ENCODE measurements at places on chromosomes 5 and 9. TPM values are rescaled to one million over a fixed set of nuclear protein-coding genes. Genes with fewer than 3 reads are reported as not detected.
A peak's percentile ranks its signal among the peaks of the same experiment; 100 is the strongest.

GRCh38 chr5:61397238-61397637, 65.2 kb downstream of the ZSWIM6 start:
- DNase-seq = no peak

GRCh38 chr9:135869909-135870308, 37.4 kb downstream of the CAMSAP1 start:
- no peak for DNase-seq

RNF183 gene
- total RNA-seq = not detected

DNA sequence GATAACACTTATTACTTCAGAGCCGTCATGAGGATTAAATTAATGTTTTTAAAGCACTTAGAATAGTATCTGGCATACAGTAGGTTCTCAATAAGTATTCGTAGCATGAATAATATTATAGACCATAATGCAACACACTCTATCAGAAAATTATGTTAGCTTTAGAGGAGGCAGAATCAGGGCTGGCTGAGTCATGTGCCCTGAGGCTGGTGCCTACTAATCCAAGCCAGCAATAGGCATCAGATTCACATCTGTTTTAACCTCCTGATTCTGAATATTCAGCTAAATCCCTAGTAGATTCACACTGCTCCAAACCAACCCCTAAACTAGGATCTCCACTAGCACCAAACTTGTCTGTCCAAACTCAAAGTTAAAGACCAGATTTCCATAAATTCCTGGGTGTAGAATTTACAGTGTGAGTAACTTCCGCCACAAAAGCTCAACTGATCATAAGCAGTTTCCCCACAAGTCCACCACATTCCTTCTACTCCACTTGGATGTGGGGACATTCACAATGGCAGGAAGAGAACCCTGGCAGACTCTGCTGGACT, 170.0 kb upstream of the DAPK1 start:
- no peak for DNase-seq

- no peak for DNase-seq
These were observed 209.4 kb downstream of the PIK3R1 start for GRCh38 chr5:68424799-68425537.

GRCh38 chr9:128073253-128073886, 5.3 kb downstream of the SLC25A25 start:
- DNase-seq = no peak

GRCh38 chr5:148005788-148006520, 57.8 kb upstream of the SPINK5 start:
- no peak for DNase-seq

DNA sequence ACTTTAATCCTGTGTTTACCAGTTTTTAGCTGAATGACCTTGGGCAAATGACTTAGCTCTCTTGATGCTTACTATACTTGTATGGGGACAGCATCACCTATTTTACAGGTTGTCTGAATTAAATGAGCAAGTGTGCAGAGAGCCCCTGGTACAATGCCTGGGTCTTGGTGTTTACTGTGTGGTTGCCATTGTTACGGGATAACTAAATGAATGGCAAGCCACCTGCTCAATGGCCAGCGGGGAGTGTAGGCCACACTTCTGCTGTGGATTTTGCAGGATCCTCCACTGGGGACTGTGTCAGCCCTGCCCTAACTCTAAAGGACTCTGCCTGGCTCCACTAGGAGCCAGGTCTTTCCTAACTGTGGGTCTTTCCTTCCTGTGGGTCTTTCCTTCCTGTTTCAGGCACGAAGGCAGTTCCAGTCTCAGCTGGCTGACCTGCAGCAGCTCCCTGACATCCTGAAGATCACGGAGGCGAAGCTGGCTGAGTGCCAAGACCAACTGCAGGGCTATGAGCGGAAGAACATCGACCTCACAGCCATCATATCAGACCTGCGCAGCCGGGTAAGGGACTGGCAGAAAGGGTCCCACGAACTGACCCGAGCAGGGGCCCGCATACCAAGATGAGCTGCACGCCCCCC, 10.3 kb upstream of the GLE1 start:
- DNase-seq = no peak

DNA sequence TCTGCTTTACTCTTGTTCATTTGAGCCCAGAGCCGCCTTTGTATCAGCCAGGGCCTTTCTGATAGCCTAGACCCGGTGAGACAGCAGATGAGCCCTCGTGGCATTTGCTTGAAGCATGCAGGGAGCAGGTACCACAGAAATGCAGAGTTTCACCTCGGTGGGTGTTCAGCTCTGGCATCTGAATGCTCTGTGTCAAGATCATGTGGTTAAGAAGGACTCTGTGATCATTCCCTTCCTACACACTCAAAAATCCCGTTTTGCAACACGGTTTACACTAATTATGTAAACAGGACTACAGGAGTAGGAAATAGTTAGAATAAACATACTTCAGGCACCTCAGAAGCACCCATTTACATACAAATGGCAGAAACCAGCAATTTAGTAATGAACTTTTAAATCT, 67.2 kb downstream of the MVB12B start:
- DNase-seq = no peak

LEAP2 gene
- total RNA-seq = 1.8 TPM

DNA sequence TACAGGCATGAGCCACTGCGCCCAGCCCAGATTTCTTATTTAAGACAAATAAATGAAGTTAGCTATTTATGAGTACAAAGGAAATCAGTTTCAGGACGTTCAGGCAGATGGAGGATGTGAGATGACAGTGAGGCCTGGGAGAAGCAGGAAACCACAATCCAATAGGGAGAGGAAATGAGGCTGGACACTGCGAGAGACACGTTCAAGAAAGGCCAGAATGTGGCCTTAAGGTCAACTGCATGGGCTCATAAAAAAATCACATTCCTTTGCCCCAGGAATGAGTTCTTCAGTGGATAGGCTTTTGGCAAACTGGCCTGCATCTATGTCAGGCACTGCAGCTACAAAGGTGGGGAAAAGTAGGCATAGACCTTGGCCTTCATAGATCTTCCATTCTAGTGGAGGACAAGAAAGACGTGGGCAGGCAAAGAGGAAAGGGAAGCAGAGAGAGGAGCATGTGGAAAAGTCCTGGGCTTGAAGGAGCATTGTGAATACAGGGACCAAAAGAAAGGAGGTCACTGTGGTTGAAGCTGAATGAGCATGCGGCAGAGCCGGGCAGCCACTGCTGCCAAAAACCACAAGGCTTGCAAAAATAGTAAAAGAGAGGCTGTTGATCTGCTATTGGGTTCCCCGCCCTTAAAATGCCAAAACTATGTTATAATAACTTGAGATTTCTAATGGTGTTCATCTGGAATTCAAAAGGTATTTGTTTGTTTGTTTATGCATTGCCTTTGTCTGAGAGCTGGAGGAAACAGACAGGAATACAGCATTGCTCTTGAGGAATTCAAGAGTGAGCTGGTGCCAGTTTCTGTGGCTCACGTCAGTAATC, 133.0 kb downstream of the GNA14 start:
- no peak for DNase-seq

GRCh38 chr9:116320290-116320689, 166.7 kb downstream of the PAPPA start:
- DNase-seq = no peak

PCDHGA9 gene
- total RNA-seq = 0.92 TPM

PAPPA gene
- 43.0 TPM for total RNA-seq

DNA sequence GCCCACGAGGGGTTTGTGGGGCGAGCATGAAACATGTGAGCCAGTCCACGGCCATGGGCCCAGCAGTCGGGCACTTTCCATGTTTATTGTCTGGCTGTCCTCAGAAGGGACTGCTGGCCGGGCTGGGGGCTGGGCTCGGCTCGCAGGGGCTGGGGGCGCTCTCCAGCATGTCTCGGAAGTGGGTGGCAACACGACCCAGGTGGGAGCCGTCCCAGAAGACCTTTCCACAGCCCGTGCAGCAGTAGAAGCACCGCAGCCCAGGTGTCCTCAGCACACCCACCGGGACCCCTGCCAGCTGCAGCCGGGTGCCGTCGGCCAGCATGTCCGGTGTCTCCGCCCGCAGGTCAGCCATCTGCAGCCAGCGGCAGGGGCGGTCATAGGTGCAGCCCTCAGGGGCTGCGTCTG, 4.8 kb upstream of the NRARP start:
- no peak for DNase-seq

GRCh38 chr5:134020188-134020587, 15.4 kb upstream of the VDAC1 start:
- no peak for DNase-seq

- no peak for DNase-seq
These were observed 11.4 kb downstream of the BHMT start for GRCh38 chr5:79122973-79123372.

PCDHA4 gene
- total RNA-seq = not detected

- no peak for DNase-seq
These were observed 22.4 kb downstream of the RNF130 start for GRCh38 chr5:180049185-180049548.

FRMPD1 gene
- not detected for total RNA-seq

- DNase-seq = peak; percentile 64
These were observed 29.0 kb downstream of the HK3 start for GRCh38 chr5:176870110-176870591.

DNA sequence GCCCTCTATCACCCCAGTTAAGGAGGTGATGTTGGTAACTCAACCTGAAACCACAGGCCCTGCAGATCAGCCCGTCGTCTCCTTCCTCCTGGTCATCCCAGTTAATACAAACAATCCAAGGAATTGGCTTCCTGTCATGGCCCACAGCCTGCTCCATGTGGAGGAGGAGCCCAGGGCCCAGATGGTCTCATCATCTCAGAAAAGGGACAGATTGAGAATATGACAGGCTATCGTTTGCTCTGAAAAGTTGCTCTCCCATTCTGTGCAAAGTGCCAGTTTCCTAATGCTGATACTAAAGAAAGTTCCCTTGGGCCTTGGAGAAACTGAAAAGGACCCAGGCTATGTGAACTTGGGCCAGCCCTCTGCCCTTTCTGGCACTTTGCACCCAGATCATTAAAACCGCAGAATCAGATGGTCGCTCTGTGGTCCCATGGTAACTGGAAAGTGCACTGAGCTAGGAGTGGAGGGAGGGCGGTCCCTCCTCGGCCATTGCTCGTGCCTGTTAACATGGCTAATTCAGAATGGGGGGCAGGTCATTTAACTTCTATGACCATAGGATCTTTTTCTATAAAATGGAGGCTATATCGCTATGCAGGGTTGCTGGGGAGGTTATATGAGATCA, 675 bp upstream of the SPAAR start:
- no peak for DNase-seq

DNA sequence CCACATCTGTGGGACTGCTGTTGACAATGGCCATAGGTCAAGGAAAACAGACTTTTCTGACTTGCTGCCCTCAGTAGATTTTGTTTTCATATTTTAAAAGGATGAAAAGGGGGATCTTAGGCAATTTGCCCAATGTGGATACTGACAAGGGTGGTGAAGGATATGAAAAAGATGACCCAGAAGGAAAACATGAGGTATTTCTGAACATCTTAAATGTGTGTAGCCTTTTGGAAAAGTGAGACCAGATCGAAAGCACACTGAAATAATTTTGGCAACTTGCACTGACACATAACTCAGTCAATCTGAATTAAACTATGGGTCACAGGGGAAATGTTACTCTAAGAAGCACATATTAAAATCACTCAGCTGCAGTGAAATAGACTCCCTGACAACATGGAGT, 1793.0 kb upstream of the ACO1 start:
- DNase-seq = no peak

GRCh38 chr5:6869677-6870076, 156.4 kb downstream of the TENT4A start:
- DNase-seq = no peak

DNA sequence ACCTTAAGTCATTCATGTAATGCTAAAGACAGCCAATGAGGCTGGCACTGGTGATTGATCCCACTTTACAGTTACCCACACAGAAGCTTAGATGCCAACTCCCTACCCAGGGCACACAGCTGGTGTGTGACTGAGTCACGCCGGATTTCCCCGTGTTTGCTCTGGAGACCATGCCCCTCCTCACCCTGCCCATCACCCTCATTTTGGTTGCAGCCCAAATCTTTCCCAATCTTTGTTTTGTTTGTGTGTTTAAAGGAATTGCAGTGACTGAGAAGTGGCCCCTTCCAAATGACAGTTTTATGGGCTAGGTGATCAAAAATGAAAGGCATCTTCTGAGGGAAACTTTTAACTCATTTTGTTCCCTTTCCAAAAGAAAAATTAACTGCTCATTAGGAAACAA, 10.9 kb downstream of the FBXL7 start:
- no peak for DNase-seq

- no peak for DNase-seq
These were observed 976.1 kb upstream of the NUDT12 start for GRCh38 chr5:104538734-104539133.

DNA sequence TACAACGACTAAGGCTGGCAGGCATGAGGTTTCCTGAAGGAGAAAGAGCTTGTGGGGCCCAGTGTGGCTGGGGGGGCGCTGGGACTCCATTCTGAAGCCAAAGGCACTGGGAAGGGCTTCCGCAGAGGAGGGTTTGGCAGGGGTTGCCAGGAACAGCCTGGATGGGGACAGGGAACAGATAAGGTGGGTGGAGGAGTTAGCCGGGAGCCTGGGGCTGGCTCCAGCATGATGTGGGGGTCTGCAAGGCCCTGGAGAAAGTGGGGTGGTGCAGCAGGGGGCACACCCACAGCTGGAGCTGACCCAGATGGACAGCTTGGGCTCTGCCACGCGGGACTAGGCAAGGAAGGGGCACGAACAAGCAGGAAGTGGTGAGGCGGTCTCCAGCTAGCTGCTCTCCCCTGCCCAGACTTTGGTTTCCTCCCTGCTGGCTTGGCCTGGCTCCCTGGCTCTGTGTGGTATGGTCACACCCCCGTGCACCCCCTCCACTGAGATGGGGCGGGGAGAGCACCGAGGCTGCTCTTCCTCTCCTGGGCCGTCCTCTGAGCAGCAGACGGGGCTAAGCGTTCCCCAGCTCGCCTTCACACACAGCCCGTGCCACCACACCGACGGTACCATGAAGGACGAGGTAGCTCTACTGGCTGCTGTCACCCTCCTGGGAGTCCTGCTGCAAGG, at the start of gene LTC4S:
Gene LTC4S (plus strand): TSS at position 519 of the 672 bp plus-strand sequence. CDS start 95 bp downstream, at position 614.
- DNase-seq = no peak

GRCh38 chr9:95125652-95126051, 191.9 kb downstream of the FANCC start:
- DNase-seq = no peak

GRCh38 chr9:4738866-4739586, 2.0 kb downstream of the AK3 start:
- no peak for DNase-seq

DNA sequence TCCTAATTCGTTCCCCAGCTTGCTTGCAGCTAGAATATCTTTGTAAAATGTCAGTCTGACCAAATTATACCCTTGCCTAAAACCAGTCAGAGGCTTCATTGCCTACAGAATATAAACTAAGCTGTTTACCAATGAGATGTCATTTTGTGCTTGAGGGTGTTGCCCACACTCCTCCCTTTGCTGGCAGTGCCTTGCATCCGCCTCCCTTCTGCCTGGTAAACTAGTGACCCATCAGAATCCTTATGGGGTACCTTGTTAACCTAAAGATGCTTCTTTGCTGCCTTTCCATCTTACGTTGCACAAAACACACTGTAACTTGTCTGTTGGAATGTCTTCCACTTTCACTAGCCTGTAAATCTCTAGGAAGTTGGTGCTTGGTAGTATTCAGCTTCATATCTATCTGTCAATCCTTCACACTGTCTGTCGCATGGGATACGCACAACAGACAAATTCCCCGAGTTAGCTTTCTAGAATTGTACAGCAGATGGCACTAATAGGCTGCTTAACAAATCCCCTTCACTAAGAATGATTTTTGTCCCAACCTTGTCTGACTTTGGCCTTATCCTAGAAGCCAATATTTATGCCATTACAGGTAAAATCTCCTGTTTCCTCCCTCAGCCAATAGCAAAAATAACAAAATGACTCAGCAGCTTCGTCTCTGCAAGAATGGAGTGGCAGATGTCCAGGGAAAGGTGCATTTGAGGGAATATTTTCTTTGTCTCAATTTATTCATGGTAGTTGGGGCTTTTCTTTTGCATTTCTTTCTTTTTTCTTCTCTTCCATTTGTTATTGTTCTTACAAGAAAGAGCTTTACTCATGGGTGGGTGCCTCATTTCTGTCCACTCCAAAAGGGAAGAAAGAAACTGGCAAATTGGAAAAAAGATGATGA, 3.0 kb downstream of the NUDT2 start:
- DNase-seq = peak; percentile 45
